ENCODE measurements at places on chromosomes 1 and 21.
A peak's percentile ranks its signal among the peaks of the same experiment; 100 is the strongest.

DNA sequence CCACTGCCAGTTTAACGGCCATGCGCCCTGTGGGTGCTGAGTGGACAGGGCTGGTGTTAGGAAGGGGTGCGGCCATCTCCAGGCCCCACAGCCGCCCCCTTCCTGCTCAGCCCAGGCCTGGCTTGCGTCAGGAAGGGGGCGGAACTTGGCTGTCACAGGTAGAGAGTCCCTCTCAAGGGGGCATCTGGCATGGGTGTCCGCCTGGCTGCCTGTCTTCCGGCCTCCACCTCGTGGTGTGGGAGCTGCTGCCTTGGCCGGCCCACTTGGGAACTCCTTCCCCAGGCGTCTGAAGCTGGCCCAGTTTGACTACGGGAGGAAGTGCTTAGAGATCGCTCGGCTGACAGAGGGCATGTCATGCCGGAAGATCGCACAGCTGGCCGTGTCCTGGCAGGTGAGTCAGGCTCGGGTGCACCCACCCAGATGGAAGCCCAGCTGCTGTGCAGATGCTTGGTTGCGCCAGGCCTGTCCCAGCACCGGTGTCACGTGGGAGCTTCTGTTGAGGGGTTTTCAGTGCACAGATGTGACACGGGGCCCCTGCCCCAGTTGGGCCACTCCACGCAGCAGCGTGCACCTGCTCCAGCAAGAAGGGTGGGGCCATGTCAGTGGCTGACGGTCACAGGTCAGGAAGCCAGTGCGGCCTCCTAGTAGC, 9.1 kb upstream of the ATAD3B start:
- peak; percentile 21 for DNase-seq

DNA sequence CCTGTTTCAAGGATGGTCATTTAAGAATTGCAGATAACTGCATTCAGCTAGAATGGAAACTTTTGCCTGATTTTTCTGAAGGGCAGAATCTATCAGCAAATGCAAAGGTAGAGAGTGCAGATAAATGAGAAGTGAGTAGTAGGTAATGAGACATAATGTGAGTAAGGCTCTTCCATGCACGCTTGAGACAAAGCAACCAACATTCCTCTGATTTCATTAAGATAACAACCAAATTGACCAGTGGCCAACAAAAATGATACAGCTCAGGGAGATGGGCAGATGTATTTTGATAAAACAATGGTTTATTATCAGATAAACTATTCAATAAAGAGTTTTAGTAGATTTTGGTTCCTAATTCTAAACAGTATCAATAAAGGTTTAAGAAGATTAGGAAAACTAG, 404.4 kb upstream of the PBX1 start:
- no peak for DNase-seq

GRCh38 chr1:179124873-179125272, 43.0 kb downstream of the TOR3A start:
- no peak for DNase-seq

- no peak for DNase-seq
Observed at GRCh38 chr1:115838431-115839028, 2.4 kb downstream of the NHLH2 start.

DNA sequence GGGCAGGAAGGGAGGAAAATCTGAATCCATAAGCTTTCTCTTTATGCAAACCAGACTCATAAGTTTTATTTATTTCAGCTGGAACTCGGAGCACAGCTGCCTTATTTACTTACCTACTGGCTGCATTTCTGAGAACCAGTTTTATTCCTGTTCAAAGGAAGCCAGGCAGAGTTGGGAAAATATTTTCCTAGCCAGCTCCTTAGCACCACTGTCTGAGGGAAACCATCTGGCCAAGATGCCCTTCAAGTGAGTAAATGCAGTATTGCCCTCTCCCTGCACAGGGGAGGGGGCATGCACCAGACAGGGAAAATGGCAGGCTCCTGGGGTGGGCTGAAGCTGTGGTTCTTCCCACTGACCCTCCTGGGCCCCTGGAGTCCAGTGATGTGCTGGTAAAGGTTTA, 28.9 kb upstream of the FMOD start:
- no peak for DNase-seq

- DNase-seq: peak; percentile 51
Observed at GRCh38 chr1:36109041-36109679, 15.9 kb downstream of the COL8A2 start.

GRCh38 chr1:51515312-51515960, 3.6 kb downstream of the EPS15 start:
- no peak for DNase-seq

DNA sequence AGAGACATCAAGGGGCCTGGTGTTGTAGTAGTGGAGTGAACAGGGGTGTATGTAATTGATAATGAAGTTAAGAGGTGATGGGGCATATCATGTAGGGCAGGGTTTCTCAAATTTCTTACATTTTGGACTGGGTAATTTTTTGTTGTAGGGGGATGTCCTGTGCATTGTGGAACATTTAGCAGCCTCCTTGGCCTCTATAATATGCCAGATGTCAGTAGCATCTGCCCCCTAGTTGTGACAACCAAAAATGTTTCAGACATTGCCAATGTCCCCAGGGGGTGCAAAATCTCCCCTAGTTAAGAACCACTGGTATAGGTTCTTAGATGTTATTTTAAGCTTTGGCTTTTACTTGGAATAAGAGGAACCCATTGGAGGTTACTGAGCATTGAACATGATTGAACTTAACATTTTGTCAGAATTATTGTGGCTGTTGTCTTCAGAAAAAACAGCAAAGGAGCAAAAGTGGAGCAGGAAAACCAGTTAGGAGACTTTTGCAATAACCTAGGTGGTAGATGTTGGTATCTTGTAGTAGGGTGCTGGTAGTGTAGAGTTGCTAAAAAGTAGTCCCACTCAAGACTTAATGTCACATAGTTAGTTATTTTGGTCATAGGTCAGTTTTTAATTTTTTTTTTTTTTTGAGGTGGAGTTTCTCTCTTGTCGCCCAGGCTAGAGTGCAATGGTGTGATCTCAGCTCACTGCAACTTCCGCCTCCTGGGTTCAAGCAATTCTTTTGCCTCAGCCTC, 6.2 kb downstream of the ZNF326 start:
- no peak for DNase-seq

GRCh38 chr1:152513081-152513480, 1.2 kb upstream of the CRCT1 start:
- no peak for DNase-seq

- DNase-seq: no peak
Observed at GRCh38 chr1:82337635-82338034, 536.9 kb downstream of the ADGRL2 start.

GRCh38 chr1:163562355-163562754, 240.6 kb downstream of the NUF2 start:
- no peak for DNase-seq

GRCh38 chr1:228216371-228217320, 8.8 kb downstream of the OBSCN start:
- no peak for DNase-seq

DNA sequence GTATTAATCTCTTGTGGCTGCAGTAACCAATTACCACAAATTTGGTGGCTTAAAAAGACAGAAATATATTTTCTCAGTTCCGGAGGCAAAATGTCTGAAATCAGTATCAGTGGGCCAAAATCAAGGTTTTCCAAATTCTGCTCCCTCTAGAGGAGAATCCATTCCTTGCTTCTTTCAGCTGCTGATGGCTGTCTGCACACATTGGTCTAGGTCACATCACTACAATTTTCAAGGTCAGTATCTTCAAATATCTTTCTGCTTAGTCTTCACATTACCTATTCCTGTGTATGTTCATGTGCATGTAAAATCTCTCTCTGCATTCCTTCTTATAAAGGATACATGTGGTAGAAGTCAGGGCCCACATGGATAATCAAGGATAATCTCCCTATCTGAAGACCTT, 999.4 kb downstream of the KCNT2 start:
- DNase-seq: no peak

GRCh38 chr1:167860231-167860923, 53.6 kb downstream of the ADCY10 start:
- DNase-seq: no peak

GRCh38 chr1:115790846-115791245, 22.3 kb upstream of the CASQ2 start:
- DNase-seq: no peak

DNA sequence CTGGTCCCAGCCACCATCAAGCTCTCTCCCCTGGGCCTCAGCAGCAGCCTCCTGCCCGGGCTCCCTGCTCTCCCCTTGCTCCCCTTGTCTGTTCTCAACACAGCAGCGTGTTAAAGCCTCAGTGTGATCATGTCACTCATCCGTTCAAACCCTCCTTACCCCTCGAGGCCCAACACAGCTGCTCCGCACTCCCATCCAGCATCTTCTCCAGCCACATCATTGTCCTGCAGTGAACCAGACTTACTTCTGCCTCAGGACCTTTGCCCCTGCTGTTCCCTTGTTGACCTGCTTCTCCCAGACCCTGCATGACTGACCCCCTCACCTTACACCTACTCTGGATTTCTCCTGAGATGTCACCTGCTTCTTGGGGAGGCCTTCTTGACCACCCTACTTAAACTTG, 13.3 kb downstream of the CDK18 start:
- no peak for DNase-seq

GRCh38 chr21:33205476-33205875, 24.3 kb upstream of the IFNAR2 start:
- DNase-seq: peak; percentile 71

DNA sequence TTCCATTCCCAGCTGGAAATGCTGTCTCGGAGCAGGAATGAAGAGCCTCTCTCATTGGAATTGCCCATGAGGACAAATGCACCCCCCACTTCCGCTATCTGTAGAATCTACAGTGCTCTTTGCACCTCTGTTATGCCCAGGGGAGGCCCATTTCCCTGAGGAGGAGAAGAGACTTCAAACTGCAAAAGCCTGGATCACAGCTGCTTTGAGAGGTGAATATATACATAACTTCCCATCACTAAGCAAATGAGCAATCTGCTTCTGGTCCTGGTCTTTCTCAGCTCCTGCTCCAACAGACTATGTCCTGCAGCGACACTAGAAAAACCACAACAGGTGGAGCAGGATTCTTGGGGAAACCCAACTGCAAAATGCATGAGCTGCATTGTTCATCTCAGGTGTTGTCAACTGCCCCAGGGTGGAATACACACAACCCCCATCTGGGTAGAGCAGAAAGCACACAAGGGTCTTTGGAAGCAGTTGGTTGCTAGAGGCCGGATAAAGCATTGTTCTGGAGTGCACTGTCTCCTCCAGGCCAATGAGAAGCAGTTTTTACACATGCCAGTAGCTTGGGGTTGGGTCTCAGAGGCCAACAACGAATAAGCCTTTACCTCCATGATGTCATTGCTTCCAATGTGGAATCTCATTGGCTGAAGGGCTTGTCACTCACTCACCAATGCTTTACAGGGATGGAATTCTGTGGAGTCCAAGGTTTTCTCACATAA, 67.7 kb upstream of the RAB4A start:
- no peak for DNase-seq

- DNase-seq: no peak
Observed at GRCh38 chr1:2228694-2229036, 546 bp downstream of the SKI start.

GRCh38 chr1:17642943-17643342, 103.4 kb downstream of the ARHGEF10L start:
- no peak for DNase-seq

DNA sequence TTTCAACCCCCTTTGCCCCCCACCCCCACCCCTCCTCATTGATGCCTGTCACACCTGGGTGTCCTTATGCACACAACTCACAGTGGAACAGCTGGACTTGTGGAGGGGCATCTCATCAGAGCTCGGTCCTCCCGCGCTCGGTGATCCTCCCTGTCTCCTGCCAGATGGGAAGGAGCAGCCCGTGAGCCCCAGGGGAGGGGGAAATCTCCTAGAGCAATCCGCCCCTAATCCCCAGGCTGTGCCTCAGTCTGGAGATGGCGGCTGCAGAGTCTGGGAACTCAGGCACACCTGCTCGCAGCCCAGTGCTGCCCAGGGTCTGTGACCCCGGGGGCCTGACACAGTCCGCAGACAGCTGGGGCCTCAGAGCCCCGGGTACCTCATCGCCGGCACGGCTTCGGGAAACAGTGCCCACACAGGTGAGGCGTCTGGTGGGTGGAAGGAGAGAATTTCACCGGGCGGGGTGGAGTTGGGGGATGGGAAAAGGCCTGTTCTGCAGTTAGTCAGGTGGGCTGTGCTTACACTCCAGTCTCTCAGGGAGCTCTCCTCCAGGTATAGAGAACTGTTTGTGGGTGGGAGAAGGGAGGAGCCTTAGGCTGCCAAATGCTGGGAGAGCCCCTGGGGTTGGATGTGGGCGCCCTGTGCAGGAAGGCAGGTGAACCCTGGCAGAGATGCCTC, 29.3 kb downstream of the TMCC2 start:
- DNase-seq: no peak

DNA sequence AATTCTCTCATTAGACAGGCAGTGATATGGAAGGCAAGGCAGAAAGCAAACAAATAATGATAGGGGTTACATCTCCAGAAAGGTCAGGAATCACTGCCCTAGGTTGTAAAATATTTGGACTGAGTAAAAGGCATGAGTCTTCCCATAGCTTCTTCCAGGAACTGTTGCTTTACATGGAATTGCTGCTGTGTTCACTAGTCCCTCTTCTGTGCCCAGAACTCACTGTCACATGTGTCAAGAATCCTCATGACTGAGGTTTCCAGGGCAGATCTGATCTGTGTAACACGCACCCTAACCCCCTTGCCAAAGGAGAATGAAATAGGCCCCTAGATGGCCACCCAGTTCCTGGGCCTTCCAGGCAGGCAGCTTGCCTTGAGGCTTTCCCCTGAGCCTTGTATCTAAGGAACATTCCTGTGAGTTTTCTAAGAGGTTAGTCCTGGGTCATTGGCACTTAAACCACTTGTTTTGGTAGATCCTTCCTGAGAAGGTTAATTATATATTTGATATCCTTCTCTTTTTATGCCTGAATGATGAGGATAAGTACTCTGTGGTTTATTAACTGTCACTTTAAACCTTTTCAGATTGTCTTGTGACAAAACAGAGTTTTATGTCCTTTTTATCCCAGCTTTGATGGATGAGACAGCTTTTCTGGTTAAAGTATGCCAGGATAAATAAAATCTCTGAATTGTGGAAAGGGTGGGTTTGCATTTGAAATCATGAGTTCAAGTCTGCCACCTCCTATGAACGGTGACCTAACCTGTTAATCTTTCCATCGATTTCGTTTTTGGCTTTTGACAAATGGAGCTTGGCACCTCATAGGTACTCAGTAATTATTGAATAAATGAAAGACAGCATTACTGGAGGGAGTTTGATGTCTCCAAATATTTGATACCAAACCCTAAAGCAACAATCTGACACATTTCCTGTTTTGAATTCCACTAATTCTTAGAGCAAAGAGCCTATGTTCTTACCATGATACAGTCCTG, 163.3 kb downstream of the DHRS3 start:
- DNase-seq: no peak

- DNase-seq: no peak
Observed at GRCh38 chr1:119929643-119930315, 33.5 kb upstream of the ADAM30 start.

DNA sequence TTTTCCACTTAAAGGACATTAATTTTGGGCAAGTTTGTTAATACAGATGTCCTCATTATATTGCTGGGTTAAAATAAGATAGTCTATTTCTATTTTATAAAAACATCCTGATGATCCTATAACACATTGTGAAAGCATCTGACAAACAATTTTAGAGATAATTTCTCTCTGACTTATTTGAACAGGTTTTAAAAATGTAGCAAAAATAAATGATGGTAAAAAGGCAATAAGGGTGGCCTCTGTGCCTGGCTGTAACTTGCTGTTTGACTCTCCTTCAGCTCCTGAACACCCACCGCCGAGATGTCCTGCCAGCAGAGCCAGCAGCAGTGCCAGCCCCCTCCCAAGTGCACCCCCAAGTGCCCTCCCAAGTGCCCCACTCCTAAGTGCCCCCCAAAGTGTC, at the start of gene LCE1A:
TSS of gene LCE1A (plus strand) at position 301 of the 400 bp plus-strand sequence. CDS start at position 301, 0 bp downstream.
- no peak for DNase-seq

GRCh38 chr1:1089731-1090423, 15.8 kb upstream of the RNF223 start:
- DNase-seq: peak; percentile 11

Data from CD4-positive, alpha-beta T cell treated with Interleukin-15 for 1 hour (primary cell).